Activated CD4-positive, alpha-beta memory T cell treated with anti-CD3 and anti-CD28 coated beads for 36 hours (primary cell): ENCODE measurements at places on chromosomes 16 and 17. TPM values are rescaled to one million over a fixed set of nuclear protein-coding genes. Genes with fewer than 3 reads are reported as not detected.

- DNase-seq, result no peak
- no peak overlapping the region for H3K27ac ChIP-seq
- peaks cover 8% of the 10 kb centered on the region for H3K36me3 ChIP-seq
Measured at GRCh38 chr16:585351-585750, 4.5 kb upstream of the RAB40C start.

GRCh38 chr17:44646280-44646679, 10.0 kb upstream of the MEIOC start:
- H3K4me3 ChIP-seq, result no peak overlapping the region
- no peaks in the 10 kb centered on the region for H3K4me1 ChIP-seq
- H3K27me3 ChIP-seq, result peaks cover 20% of the 10 kb centered on the region
- H3K27ac ChIP-seq, result no peak overlapping the region

GRCh38 chr17:50311112-50311460, 34.8 kb upstream of the XYLT2 start:
- no peak overlapping the region for H3K4me3 ChIP-seq
- no peaks in the 10 kb centered on the region for H3K36me3 ChIP-seq
- DNase-seq, result peak; percentile 36
- H3K4me1 ChIP-seq, result peaks cover 39% of the 10 kb centered on the region
- peak overlapping the region; percentile 85 for H3K27ac ChIP-seq

- peaks cover 10% of the 10 kb centered on the region for H3K27me3 ChIP-seq
- H3K27ac ChIP-seq, result no peak overlapping the region
- peaks cover 1% of the 10 kb centered on the region for H3K36me3 ChIP-seq
- H3K4me3 ChIP-seq, result no peak overlapping the region
- peaks cover 18% of the 10 kb centered on the region for H3K4me1 ChIP-seq
Measured at GRCh38 chr16:23152386-23153178, 3.3 kb upstream of the USP31 start.

- no peak overlapping the region for H3K4me3 ChIP-seq
- no peak overlapping the region for H3K27ac ChIP-seq
- no peaks in the 10 kb centered on the region for H3K4me1 ChIP-seq
- DNase-seq, result no peak
- H3K36me3 ChIP-seq, result no peaks in the 10 kb centered on the region
Measured at GRCh38 chr16:52573365-52574299, 26.7 kb upstream of the TOX3 start.

DNA sequence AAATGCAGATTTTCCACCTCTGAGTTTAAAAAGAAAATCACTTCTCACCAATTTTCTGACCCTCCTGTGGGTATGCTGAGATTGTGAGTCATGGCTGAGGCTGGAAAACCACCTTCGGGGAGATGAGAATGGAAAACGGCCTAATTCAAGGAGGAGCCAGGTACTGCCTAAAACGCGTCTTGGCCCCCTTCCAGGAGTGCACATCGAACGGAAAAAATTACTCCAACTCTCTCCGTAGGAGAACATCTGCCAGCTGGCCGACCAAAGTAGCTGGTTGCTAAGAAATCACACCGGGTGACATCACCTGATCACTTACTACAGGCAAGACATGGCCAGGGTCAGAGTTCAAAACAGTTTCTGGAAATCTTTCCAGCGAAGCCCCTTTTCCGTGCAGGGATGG, 107.6 kb downstream of the ZNF423 start:
- no peak overlapping the region for H3K4me3 ChIP-seq
- H3K36me3 ChIP-seq, result no peaks in the 10 kb centered on the region
- peaks cover 16% of the 10 kb centered on the region for H3K27me3 ChIP-seq
- H3K4me1 ChIP-seq, result no peaks in the 10 kb centered on the region

- H3K27ac ChIP-seq, result no peak overlapping the region
- no peak for DNase-seq
- H3K36me3 ChIP-seq, result peaks cover 12% of the 10 kb centered on the region
- no peaks in the 10 kb centered on the region for H3K27me3 ChIP-seq
Measured at GRCh38 chr16:27636453-27637240, 86.7 kb downstream of the KATNIP start.

DNA sequence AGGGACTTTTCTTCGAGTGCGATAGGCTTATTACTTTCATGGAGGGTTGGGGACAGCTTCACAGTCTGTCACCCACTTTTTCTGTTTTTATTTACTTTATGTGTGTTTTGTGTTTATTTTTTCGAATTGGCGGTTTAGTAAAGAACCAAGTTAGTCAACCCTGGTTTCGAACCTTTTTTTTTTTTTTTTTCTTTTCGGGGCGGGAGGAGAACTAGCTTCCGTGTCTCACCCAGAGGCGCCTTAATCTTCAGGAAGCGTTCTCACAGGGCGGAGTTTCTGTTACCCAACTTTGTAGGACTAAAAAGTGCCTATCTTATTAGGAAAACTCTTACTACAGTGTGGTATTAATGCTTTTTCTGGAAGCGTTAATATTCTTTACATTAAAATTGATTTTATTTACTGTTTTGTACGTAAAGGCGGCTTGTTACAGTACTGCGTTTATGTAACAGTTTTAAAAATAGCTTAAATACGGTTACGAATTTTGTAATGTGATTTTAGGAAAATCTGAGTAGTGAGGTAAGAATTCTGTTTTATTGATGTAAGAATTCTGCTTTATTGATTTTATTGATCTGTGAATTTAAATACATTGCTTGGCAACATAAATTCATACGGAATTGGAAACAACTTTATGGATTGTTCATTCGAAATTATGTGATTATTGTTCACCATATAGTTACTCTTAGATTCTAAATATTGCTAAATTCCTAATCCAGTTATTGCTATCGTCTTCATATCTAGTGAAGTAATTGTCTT, 885 bp downstream of the ZNF207 start:
- peak; percentile 51 for DNase-seq
- H3K4me1 ChIP-seq, result peaks cover 33% of the 10 kb centered on the region
- H3K4me3 ChIP-seq, result peak overlapping the region; percentile 99
- H3K27me3 ChIP-seq, result no peaks in the 10 kb centered on the region
- H3K36me3 ChIP-seq, result peaks cover 52% of the 10 kb centered on the region
- H3K27ac ChIP-seq, result peak overlapping the region; percentile 100

DNA sequence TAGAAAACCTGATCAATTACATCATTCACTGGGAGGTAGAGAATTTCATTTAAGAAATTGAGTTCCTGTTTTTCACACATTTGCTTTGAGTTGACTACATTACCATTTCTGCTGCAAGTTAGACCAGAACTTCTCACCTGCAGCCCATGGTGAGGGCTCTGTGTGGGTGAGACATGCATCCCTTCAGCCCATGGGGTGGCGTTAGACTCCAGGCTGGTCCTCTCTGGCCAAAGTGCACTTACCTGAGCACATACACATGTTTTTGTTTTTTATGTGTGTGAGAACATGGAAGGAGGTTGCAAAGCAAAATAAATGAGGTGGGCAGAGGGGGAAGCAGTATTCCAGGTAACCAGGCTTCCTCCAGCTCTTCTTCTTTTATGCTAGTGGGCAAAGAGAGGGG, 470.2 kb downstream of the PMP22 start:
- no peaks in the 10 kb centered on the region for H3K36me3 ChIP-seq
- no peak overlapping the region for H3K27ac ChIP-seq
- H3K4me1 ChIP-seq, result no peaks in the 10 kb centered on the region
- no peak for DNase-seq
- H3K4me3 ChIP-seq, result no peak overlapping the region

- H3K36me3 ChIP-seq, result no peaks in the 10 kb centered on the region
- no peak overlapping the region for H3K27ac ChIP-seq
- H3K27me3 ChIP-seq, result peaks cover 5% of the 10 kb centered on the region
- peaks cover 3% of the 10 kb centered on the region for H3K4me1 ChIP-seq
Measured at GRCh38 chr17:81422776-81423697, 27.8 kb downstream of the BAHCC1 start.

DNA sequence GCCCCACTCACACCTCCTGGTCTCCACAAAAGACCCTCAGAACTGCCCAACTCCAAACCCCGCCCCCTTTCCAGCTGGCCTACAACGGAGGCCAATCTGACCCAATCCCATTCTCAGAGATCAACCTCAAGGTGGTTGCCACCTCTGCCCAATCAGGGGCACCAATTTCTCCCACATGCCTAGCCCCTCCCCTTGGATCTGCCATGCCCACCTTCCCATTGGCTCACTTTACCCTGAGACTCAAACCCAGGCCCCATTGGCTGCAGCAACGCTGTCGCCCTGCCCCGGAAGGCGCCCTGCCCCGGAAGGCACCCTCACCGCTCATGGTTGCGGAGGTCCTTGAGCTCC, 10.6 kb downstream of the ZNF668 start:
- no peak for DNase-seq
- no peak overlapping the region for H3K27ac ChIP-seq
- H3K36me3 ChIP-seq, result peaks cover 24% of the 10 kb centered on the region
- H3K27me3 ChIP-seq, result no peaks in the 10 kb centered on the region

DNA sequence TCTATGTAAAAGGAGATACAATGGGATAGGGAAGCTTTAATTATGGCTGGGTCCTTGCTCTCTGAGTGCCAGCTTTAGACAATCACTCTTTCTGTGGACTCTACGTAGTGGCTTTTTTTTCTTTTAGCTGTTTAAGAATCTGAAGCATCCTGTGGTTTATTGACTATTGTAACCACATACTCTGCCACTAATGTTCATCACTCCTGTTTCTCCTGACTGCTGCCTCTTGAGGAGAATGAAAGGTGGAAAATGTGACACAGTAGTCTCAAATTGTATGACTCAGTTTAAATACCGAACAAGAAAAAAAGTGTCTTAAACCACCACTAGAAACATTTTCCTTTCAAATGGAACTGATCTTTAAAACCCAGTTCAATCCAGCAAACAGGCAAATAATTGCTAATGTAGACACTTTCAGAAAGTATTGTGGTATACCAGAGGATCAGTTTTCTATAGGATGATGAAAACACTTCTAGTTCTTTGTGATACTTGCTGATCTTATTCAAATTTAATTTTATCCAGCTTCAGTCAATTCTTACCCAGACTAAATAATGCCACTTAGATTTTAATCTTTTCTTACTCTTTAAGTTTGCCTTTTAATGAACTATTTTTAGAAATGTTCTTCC, 302.7 kb upstream of the PMFBP1 start:
- no peaks in the 10 kb centered on the region for H3K36me3 ChIP-seq
- peaks cover 15% of the 10 kb centered on the region for H3K4me1 ChIP-seq
- no peak overlapping the region for H3K4me3 ChIP-seq

DNA sequence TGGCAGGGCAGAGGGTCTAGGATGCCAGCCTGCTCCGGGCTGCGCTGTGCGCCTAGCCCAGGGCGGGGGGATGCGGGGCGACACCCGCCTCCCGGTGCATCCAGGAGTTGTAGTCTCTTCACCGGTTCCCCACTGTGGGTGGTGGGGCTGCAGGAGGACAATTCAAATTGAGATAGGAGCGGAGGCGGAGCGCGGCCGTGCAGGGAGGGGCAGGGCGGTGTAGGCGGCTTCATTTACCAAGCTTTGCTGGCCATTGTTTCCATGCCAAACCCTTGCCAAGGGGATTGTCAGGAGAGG, 2047.4 kb downstream of the TP53TG3F start:
- H3K27ac ChIP-seq, result no peak overlapping the region
- no peak overlapping the region for H3K4me3 ChIP-seq
- H3K4me1 ChIP-seq, result no peaks in the 10 kb centered on the region
- H3K36me3 ChIP-seq, result no peaks in the 10 kb centered on the region

GRCh38 chr17:11495613-11496012, 102.7 kb upstream of the DNAH9 start:
- H3K4me1 ChIP-seq, result no peaks in the 10 kb centered on the region
- DNase-seq, result no peak
- H3K36me3 ChIP-seq, result no peaks in the 10 kb centered on the region
- no peak overlapping the region for H3K27ac ChIP-seq
- H3K4me3 ChIP-seq, result no peak overlapping the region
- no peaks in the 10 kb centered on the region for H3K27me3 ChIP-seq

GRCh38 chr16:89721546-89722391, 432 bp downstream of the ZNF276 start:
- peak; percentile 90 for DNase-seq
- H3K4me3 ChIP-seq, result peak overlapping the region; percentile 87
- H3K27ac ChIP-seq, result peak overlapping the region; percentile 88

The STH gene
- total RNA-seq, result not detected

The QPRT gene
- total RNA-seq, result 9.7 TPM

The KCTD19 gene
- total RNA-seq, result 1.2 TPM

The BOLA2B gene
- 156 TPM for total RNA-seq

The NLGN2 gene
- 9.9 TPM for total RNA-seq

The MGAT5B gene
- 0.38 TPM for total RNA-seq

The KRTAP4-6 gene
- not detected for total RNA-seq

The HOXB3 gene
- total RNA-seq, result 2.6 TPM

The CCL16 gene
- total RNA-seq, result not detected
